ENCODE measurements at places on chromosomes 3 and 15. TPM values are rescaled to one million over a fixed set of nuclear protein-coding genes. Genes with fewer than 3 reads are reported as not detected.

- peak; percentile 47 for DNase-seq
Measured at GRCh38 chr3:171417813-171418212, 42.4 kb downstream of the TNIK start.

DNA sequence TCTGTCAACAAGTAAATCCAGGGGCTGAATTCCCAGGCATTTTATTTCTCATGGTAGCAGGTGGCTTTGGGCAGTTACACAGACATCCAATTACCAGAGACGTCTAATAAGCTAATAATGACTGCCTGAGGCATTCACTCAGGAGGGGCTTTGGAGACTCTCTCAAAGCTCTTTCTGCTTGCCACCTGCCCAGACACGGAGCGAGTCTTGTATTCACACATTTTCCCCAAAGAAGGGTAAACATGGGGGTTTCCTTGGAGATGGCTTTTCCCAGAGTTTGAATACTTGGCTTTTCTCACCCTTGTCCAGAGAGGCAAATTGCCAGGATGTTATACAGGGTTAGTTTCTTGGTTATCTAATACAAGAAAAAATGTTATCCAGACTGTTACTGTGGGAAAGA, 132.6 kb downstream of the DIPK2A start:
- DNase-seq: no peak

Gene CCR3
- 0.29 TPM for total RNA-seq

DNA sequence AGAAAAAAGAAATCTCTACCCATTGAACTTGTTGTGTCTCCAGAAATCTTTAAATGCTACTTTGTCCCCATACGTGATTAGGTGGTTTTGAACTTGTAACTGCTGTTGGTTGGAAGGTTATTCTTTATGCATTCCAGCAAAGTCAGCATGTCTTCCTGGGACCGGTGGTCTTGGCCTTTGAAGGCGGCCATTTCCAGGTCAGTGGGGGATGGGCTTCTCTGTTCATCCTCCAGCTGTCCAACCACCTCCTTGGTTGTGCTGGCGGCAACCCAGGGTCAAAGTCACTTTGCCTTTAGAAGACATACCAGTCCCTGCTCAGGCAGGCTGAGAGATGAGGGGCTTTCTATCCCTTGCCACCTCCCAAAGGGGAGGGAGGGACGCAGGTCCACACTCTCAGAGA, 37.9 kb upstream of the ARL8B start:
- DNase-seq: no peak

Gene GHRL
- not detected for total RNA-seq

DNA sequence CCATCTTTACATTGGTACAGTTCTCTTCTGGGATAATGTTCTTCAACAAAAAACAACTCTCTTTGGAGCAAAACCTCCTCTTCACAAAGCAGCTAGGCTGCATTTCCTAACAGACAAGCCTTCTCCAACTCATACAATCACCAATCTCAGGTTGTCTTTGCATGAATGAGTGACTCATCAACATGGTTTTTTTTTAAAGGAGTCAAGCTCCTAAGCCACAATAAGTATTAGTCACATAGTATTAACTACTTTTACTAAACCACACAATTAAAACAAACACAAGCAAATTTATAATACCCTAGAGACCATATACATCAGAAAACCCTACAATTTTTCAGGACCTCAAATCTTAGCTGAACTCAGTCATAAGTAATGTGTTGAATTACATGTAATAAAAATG, 137.4 kb downstream of the TBC1D5 start:
- DNase-seq: peak; percentile 76

GRCh38 chr15:93244696-93245660, 156.0 kb upstream of the RGMA start:
- DNase-seq: no peak

- DNase-seq: no peak
Measured at GRCh38 chr3:59341459-59341858, 291.6 kb upstream of the CFAP20DC start.

Gene STAB1
- not detected for total RNA-seq

Gene MUSTN1
- total RNA-seq: not detected

- DNase-seq: no peak
Measured at GRCh38 chr15:92968926-92969651, 69.0 kb downstream of the CHD2 start.

- no peak for DNase-seq
Measured at GRCh38 chr3:193378706-193379105, at the start of gene ATP13A5. ATP13A5 (minus strand) TSS chr3:193378753; CDS start chr3:193378725, 28 bp downstream.

GRCh38 chr15:39232512-39232911, 348.4 kb upstream of the THBS1 start:
- peak; percentile 20 for DNase-seq

DNA sequence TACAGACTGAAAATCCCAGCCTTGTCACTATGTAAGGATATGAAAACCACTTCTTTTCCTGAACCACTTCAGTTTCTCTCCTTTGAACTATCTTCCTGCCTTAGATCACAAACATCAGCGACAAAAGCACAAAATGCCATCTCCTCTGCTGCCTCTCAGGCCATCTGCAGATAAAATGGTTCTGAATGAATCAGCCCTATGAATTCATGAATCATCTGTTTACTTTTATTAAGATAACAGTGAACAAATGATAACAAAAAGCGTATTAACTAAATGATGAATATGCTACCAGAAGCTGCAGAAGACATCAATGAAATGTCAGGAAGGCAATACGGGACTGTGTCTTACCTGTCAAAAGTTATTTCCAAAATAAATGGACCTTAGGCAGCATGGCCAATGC, 928.1 kb downstream of the ROBO1 start:
- DNase-seq: no peak

Gene CACNA2D3
- total RNA-seq: 4.3 TPM

Gene GOLGA6L4
- not detected for total RNA-seq

- DNase-seq: peak; percentile 65
Measured at GRCh38 chr3:8663177-8664061, 18.8 kb upstream of the SSUH2 start.

DNA sequence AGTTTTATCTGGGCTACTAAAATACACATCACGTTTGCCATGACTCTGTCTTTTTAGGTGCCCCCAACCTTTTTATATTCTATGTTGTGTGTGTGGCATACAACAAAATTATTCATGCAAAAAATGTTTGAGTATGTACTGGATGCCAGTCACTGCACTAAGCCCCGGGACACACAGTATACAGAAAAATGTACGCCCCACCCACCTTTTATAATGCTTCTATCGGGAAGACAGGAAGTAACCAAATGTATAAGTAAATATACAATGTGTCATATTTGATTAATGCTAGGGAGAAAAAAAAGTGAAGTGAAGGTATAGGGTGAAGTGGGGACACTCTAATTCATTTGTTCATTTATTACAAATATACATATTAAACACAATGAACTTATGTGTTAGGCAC, 503.4 kb upstream of the MDFIC2 start:
- DNase-seq: no peak

DNA sequence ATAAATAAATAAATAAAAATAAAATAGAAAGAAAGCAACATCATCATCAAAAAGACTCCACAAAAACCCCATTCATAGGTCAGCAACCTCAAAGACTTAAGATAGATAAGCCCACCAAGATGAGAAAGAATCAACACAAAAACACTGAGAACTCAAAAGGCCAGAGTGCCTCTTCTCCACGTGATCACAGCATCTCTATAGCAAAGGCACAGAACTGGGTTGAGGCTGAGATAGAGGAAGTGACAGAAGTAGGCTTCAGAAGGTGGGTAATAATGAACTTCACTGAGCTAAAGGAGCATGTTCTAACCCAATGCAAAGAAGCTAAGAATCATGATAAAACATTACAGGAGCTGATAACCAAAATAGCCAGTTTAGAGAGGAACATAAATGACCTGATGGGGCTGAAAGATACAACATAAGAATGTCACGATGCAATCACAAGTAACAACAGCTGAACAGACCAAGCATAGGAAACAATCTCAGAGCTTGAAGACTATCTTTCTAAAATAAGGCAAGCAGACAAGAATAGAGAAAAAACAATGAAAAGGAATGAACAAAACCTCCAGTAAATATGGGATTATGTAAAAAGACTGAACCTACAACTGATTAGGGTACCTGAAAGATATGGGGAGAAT, 26.4 kb downstream of the GNB5 start:
- no peak for DNase-seq

DNA sequence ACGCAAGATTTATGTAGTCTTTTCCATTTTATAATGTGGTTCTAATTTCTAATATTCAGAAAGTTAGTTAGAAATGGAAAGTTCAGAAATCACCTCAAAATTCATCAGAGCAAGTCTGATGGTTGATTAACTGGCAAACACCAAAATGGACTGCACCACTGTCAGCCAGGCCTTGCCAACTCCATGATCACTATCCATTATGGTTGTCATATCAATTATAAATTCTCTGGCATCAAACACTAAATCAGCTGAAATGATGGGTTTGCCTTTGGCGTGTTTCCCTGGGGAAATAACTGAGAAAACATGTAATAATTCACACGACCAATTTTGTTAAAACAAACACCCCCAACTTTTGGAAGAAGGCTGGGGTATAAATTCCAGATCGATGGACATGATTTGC, 219.4 kb downstream of the CDIN1 start:
- no peak for DNase-seq

DNA sequence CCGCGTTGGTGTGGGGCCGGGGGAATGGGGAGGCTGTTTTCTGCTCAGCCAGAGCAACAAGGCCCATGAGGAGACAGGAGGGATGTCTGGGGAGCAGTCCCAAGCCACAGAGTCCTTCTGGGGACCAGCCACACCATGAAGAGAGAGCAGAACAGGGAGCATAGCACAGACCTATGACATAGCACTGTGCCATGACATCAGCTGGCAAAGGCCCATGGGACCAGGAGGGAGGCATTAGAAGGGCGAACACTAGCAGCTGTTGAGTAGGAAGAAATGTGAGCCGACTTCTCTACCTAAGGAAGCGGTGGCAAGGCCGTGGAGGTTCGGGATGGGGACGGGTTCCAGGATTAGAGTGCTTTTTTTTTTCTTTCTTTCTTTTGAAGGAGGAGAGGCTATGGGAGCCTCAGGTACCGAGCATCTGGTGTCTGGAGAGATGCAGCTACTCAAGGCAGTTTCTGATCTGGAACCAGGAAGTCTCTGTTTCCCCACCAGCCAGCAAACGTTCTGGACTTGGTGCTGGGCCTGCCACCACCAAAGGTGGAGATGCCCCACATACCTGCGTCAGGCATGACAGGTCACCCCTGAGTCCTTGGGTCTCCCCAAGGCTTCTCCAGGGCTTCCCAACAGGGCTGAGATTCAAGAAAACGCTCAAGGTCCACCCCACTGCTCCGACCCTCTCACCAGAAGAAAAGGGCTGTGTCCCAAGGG, 77.3 kb upstream of the CGNL1 start:
- no peak for DNase-seq

Gene CLDN11
- 0.06 TPM for total RNA-seq

Gene FANCD2OS
- not detected for total RNA-seq

Gene ISLR
- 0.06 TPM for total RNA-seq

GRCh38 chr15:62482785-62483429, 317.8 kb upstream of the C2CD4B start:
- DNase-seq: peak; percentile 19

Gene ANKRD34C
- not detected for total RNA-seq

DNA sequence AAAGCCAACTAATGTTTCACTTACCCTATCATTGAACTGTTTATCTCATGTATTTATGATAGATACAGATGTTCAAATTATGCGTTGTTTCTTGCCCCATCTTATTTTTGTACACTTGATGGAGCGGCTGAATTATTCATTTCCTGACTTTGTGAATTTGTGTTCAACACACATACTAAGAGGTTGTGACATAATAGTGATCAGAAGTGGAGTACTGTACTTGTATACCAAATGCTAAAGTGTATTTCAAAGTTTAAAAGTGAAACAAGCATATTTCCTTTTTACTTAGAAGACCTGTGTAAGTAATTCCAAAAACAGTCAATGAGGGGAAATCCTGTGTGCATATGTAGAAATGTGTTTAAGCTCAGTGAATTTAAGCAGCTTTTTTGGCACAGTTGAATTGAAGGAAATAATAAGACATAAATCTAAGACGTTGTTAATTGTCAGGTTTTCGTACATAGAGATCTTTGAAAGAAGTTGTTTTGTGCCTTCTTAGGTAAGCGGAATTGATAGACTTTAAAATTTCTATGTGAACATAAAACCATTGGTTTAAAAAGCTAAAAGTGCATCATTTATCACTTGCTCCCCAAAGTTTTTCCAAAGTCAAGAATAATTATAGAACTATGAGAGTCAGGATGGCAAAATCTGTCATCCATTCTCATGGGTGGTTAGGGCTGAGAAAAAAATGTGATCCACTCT, 1.9 kb downstream of the NFKBIZ start:
- DNase-seq: no peak

All from H4 (cell line).